Stimulated activated CD4-positive, alpha-beta T cell treated with anti-CD3 and anti-CD28 coated beads, Interleukin-2, amount 100 ng/mL, for 48 hours (primary cell): ENCODE measurements at places on chromosomes 6 and 20.

- DNase-seq: no peak
These were observed 9.9 kb upstream of the CABLES2 start for GRCh38 chr20:62416651-62417637.

- peak; percentile 63 for DNase-seq
These were observed 89.6 kb upstream of the NHSL1 start for GRCh38 chr6:138588805-138589434.

DNA sequence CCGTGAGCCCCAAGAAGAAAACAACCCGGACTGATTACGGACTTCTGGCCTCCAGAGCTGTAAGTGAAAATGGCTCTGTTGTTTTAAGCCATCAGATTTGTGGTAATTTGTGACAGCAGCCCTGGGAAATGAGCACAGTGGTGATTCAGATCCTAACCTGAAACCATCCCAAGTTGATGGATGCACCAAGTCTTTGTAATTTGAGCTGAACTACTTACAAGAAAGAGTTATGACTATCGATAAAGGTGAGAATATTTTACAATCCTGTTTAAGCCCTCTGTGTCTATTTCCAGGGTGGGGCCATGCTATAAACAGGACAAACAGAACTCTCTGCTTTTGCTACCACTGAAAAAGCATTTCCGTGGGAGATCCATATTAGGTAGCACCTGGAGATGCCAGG, 19.1 kb upstream of the RIN2 start:
- no peak for DNase-seq

- no peak for DNase-seq
These were observed 25.2 kb upstream of the FYN start for GRCh38 chr6:111898452-111898851.

DNA sequence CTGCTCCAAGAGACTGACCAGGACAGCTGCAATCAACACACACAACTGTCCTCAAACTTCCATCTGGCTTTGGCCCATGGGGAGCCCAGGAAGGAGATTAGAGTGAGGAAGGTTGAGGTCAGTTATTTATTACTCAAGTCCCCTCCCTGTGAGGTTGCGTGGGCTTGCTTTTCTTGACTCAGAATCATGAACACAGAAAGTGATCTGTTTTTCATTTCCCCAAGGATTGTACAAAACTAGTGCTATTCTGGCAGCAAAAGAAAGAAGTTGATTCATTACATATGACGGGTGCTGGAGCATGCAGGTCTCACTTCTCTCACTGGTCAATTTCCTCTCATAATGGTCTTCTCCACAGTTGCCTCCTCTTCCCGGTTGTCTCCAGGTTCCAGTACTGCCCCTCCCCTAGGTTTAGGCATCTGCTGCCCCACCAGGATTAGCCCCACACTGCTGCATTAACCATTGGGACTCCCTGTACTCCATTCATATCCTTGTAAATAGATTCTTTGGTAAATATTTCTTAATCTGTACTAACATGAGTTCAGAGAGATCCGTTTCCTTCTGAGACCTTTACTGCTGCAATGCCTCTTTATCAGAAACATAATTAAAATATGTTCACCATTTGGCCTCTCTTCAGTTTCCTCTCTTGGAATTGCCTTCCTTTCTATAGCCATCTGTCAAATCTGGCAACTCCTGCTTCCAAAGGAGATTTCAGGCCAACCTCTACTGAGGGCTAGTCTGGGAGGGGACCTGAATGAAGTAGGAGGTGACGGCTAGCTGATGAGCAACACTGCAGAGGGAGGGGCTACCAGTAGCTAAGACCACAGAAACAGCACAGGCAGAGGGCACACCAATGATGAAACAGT, 888.8 kb downstream of the QKI start:
- no peak for DNase-seq

DNA sequence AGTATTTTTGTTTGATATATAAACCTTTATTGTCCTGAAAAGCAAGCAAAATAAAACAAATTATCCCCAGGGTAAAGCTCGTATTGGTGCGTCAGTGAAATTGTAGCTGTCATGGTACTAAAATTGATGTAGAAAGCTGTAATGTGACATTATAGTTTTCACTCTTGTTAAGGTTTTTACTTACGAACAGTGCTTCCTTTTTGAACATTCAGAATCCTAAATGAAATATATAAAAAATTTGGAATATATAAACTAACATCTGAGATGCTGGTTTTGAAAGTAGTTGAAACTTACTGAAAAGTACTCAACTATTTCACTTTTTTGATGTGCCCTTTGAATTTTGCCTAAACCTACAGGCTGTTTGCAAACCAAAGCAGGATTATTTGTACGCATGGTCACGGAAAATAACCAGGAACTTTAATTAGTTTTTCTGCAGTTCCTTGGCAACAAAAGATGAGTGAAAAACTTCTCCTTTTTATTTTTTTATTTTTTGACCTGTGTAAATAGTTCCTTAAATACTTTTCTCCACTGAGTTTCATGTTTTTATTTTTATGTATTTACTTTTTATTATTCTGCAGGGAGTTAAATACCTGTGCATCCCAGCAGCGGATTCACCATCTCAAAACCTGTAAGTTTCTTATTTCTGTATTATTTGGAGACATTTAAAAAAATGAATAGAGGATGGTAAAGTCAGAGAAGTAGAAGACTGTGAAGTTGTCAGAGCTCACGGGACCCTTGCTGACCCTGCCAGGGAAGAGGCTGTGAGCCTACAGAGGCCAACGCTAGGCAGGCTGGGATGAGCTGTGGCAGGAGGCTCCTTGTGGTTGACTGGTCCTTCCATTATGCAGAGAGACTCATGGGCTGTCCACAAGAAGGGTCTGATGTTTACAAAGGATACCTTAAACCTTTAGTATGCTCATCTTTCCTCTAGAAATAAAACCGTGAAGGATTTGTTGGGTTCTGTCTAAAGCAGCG, 42.5 kb downstream of the DUSP22 start:
- no peak for DNase-seq

DNA sequence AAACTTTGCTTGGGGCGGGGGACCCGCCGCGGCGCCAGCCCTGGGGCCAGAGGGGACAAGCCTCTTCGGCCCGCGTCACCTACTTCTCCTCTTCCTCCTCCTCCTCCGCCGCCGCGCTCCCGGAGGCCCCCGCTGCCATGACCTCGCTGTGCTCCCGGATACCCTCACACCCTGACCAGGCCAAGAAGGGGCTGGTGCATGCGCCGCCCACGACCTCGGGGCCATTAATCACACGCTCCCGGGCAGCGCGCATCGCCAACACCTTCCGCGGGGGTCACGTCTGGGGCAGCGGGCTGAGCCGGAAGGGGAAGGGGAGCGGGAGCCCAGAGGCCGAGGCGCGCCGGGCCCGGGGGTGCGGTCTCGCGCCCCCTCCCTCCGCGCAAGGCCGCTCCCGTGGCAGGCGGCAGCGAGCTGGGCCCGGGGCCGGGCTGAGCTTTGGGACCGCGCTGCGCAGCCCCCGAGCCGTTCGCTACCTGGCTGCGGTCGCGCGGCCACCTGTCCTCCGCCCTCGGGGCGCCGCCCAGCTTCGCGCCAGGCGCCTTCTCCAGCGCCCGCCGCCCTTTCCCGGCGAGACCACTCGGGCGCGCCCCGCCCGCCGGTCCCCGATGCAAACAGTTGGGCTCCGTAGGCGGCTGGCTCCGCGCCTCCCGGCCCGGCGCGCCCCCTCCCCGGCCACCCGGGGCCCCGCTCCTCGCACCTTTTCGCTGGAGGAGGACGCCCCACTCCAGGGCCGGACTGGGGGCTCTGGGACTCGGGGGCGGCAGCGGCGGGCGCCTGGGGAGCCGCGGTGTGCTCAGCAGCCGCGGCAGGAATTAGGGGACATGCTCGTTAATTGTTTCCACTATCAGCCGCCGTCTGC, 575 bp upstream of the CNR1 start:
- DNase-seq: no peak

DNA sequence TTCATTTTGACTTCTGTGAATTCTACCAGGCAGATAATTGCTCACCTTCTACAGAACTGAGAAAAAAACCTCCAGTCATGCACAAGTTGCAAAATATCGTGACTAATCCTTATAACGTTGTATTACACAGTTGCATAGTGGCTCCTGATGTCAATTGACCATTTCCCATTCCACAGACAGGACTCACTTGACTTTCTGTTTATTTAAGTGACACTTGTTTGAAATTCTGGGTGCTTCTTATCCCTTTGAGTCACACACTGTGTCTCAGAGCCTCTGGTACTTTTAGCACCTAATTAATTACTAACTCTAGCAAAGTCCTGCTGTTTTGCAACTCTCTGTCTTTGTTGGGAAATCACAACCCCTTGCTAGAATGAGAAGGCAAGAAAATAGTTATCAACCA, 16.2 kb upstream of the RSPO3 start:
- no peak for DNase-seq

DNA sequence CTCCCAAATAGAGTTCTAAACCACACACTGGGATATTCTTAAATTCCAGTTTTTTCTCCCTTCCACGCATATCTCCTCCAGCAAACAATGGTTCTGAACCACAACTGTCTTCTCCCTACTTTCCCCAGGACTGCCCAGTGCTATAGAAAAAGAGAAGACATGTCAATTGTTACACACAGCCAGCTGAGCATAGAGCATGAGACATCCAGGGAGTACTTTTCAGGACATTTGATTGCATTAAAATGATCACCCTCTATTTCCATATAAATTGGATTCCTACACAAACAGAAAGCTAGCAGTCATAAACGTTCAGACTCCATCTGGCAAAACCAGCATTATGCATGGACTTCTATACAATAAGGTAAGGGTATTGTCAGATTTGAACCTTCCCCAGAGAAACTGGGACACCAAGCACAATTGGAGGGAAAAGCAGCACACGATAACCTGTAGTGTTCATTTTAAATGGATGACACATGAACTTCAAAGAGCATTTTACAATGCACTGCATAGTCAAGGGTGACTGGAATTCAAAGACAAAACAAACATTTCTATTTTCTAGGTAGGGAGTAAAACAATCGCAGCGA, 93.1 kb upstream of the HEY2 start:
- no peak for DNase-seq

DNA sequence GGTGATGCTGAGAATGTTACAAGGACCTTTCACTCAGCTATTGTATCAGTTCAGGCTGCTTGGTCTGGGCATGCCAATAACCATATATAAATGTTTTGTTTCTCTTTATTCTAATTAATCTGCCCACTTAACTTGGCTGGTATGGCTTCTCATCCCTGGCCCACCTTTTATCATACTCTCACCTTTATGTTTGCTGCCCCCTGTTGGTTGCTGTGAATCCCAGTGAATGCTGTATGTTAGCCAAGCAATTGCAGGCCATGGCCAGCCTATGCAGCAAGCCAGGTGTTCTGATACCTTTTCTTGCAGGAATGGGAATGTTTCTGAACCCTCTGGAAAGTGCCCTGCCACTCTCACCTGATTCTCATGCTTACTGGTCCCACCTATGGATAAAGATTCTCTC, 54.6 kb downstream of the PCSK2 start:
- DNase-seq: peak; percentile 3

- DNase-seq: no peak
These were observed 35.0 kb upstream of the PHACTR3 start for GRCh38 chr20:59569305-59569704.

GRCh38 chr20:9186396-9186795, 117.5 kb downstream of the PLCB4 start:
- no peak for DNase-seq

GRCh38 chr6:170279977-170280688, 10.7 kb downstream of the DLL1 start:
- no peak for DNase-seq

DNA sequence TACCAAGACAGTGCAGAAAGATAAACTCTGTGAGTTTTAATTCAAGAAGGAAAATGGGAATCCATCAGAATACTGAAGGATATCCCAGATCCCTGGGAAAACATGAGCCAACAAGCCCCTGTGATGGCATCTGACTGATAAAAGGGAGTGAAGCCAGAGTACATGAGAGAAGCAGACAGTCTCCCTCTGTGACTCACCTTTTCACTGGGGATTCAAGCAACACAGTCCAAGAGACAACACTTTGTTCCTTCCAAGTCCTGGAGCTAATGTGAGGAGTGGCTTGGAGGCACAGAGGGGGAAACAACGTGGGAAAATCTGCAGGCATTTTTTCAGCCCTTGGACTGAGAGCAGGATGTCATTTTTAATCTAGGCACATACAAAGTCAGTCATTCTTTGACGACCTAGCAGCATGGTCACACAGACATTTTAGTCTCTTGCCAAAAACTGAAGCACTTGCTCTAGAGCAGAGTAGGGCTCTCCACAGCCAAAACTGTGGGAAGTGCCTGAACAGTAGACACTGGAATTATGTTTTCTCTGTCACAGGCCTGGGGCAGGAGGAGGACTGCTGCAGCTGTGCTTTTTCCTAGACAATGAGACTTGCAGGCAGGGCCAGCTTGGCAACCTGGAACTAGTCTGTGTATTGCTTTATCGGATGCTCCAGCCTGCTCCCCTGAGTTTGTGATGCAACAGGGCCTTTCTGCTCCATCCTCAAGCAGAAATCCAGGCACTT, 465.0 kb upstream of the GJE1 start:
- no peak for DNase-seq

DNA sequence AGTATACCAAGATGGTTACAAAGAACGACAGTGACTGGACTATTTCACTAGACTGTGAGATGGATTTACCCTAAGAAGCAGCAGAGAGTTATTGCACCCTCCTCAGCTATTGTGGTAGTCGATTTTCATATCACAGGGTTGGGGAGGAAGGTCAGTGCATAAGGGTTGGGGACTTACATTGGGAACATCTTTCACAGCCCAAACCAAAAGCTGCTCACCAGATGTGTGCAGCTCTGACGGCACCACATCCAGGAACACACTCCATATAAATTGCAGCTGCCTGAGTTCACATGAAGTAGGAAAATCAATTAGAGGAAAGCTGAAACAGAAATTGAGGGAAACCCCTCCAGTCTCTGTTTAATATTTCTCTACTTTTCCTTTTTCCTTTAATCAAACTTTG, 470.5 kb upstream of the NRSN1 start:
- DNase-seq: no peak

GRCh38 chr6:107489636-107490565, at the start of gene SOBP:
SOBP (plus strand) TSS chr6:107490117; CDS start chr6:107490617, 500 bp downstream.
- DNase-seq: peak; percentile 20

GRCh38 chr6:38221251-38221650, 401.7 kb downstream of the ZFAND3 start:
- no peak for DNase-seq

GRCh38 chr20:60585651-60586050, 627.4 kb downstream of the CDH26 start:
- no peak for DNase-seq

DNA sequence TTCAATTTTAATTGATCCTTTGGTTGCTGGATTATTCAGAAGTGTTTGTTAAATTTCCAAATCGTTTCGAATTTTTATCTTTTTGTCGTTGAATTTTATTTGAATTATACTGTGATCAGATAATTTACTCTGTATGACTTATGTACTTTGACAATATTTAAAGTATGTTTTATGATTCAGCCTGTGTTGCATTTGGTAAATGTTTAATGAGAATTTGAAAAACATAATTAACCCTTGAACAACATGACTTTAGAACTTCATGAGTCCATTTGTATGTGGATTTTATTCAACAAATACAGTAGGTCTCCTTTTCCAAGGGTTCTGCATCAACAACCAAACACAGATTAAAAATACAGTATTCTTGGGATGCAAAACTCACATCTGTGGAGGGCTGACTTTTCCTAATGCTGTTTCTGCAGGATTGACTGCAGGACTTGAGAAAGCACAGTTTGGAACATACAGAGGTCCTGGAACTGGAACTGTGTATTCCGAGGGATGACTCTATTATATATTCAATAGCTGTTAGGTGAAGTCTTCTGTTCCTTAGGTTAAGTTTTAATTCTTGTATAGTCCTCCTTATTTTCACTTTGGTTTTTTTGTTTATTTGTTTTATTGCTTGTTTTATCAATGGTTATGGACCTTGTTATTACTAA, 40.5 kb downstream of the FAM83B start:
- no peak for DNase-seq
